ENCODE measurements at places on chromosomes 16 and 17. TPM values are rescaled to one million over a fixed set of nuclear protein-coding genes. Genes with fewer than 3 reads are reported as not detected.
A peak's percentile ranks its signal among the peaks of the same experiment; 100 is the strongest.

PYDC1 gene
- total RNA-seq: not detected

DNA sequence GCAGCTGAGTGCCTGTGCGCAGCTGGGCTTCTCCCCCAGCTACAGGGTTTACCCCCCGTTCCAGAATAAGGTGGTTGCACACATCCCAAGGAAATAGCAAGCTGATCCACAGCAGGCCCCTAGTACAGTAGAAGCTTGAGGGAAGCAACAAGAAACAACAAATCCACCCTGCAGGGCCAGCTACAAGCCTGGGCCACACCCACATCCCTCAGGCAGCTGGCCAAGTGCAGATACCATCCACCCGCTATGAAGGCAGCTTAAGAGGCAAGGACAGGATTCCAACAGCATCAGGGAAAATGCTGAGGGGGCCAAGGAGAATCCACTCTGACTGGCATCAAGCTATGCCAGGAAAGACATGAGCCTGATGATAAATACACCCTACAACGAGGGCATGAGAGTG is 66.9 kb upstream of the RCVRN start:
- H3K27ac ChIP-seq: no peak overlapping the region
- H3K36me3 ChIP-seq: no peaks in the 10 kb centered on the region
- H3K27me3 ChIP-seq: no peaks in the 10 kb centered on the region
- no peak overlapping the region for H3K4me3 ChIP-seq
- DNase-seq: no peak
- H3K4me1 ChIP-seq: no peaks in the 10 kb centered on the region

TSPAN10 gene
- total RNA-seq: 0.31 TPM

SPPL2C gene
- total RNA-seq: not detected

C16orf96 gene
- total RNA-seq: 0.07 TPM

DNA sequence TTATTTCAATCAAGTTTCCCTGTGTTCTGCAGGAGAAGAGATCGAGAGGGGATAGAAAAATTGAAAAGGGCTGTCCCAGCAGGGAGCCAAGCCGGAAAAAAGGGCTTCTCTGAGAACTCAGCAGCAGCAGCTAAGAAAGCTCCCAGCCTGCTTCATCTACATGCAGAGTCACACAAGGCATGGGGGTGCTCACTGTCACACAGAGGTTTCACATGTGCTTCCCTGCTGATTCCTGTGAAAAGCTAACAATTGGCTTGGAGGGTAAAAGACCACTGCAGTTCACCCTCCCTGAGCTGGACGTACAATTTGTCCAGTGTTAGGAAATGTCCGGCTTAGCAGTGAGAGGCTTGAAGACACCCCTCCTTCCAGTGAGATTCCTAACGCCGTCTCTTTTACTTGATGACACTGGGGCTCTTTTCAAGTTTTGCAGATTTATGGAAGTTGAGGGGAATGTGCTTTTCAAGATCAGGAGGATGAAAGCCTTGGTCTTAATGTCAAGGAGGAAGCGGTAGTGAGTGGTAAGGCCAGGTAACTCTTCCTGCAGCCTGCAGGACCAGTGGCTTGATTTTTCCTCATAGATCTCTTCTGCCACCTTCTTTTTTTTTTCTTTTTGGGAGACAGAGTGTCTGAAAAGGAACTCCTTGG is 85.6 kb downstream of the WNT3 start:
- no peak for DNase-seq
- no peak overlapping the region for H3K4me3 ChIP-seq
- no peaks in the 10 kb centered on the region for H3K27me3 ChIP-seq
- H3K27ac ChIP-seq: no peak overlapping the region
- H3K36me3 ChIP-seq: no peaks in the 10 kb centered on the region

GRCh38 chr17:82943751-82944150 is 103.9 kb upstream of the ZNF750 start:
- H3K4me3 ChIP-seq: no peak overlapping the region
- H3K27ac ChIP-seq: no peak overlapping the region
- no peaks in the 10 kb centered on the region for H3K4me1 ChIP-seq
- H3K27me3 ChIP-seq: no peaks in the 10 kb centered on the region
- DNase-seq: no peak

KRTAP4-3 gene
- not detected for total RNA-seq

GRCh38 chr17:29138184-29138955 is 41.8 kb downstream of the MYO18A start:
- DNase-seq: peak; percentile 66
- no peaks in the 10 kb centered on the region for H3K27me3 ChIP-seq
- H3K27ac ChIP-seq: peak overlapping the region; percentile 48
- peaks cover 16% of the 10 kb centered on the region for H3K36me3 ChIP-seq
- peaks cover 53% of the 10 kb centered on the region for H3K4me1 ChIP-seq

- no peaks in the 10 kb centered on the region for H3K27me3 ChIP-seq
- DNase-seq: no peak
- H3K4me3 ChIP-seq: no peak overlapping the region
- no peaks in the 10 kb centered on the region for H3K4me1 ChIP-seq
- H3K36me3 ChIP-seq: no peaks in the 10 kb centered on the region
Observed at GRCh38 chr16:1458977-1459341, 14.6 kb upstream of the CCDC154 start.

- DNase-seq: no peak
- no peaks in the 10 kb centered on the region for H3K36me3 ChIP-seq
- no peak overlapping the region for H3K27ac ChIP-seq
- H3K4me1 ChIP-seq: peaks cover 26% of the 10 kb centered on the region
- H3K4me3 ChIP-seq: no peak overlapping the region
Observed at GRCh38 chr16:47574091-47575054, 113.2 kb downstream of the PHKB start.
